ENCODE measurements at places on chromosomes 3 and 15.

DNA sequence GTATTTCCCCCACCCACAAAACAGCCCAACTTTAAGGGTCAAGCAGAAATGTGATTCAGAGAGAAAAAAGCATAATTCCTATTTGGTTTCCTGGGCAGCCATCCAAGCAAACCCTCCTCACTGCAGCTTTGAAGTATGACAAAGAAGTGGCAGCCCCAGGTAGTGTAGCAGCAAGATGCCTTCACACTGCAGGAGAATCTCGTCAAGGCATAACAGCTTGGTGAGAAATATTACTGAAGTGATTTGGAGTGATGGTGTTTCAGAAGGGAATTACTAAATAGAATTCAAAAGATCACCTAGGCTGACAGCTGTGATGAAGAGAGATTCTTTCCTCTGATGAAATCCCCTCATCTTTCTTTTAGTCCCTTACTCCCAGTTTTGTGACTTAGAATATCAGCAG, 173.9 kb downstream of the PYDC2 start:
- DNase-seq = no peak

- DNase-seq = no peak
Measured at GRCh38 chr15:74833376-74834107, 7.1 kb downstream of the CPLX3 start.

- no peak for DNase-seq
Measured at GRCh38 chr3:25386686-25387255, 41.3 kb upstream of the RARB start.

- no peak for DNase-seq
Measured at GRCh38 chr15:72139667-72140066, 21.5 kb downstream of the SENP8 start.

DNA sequence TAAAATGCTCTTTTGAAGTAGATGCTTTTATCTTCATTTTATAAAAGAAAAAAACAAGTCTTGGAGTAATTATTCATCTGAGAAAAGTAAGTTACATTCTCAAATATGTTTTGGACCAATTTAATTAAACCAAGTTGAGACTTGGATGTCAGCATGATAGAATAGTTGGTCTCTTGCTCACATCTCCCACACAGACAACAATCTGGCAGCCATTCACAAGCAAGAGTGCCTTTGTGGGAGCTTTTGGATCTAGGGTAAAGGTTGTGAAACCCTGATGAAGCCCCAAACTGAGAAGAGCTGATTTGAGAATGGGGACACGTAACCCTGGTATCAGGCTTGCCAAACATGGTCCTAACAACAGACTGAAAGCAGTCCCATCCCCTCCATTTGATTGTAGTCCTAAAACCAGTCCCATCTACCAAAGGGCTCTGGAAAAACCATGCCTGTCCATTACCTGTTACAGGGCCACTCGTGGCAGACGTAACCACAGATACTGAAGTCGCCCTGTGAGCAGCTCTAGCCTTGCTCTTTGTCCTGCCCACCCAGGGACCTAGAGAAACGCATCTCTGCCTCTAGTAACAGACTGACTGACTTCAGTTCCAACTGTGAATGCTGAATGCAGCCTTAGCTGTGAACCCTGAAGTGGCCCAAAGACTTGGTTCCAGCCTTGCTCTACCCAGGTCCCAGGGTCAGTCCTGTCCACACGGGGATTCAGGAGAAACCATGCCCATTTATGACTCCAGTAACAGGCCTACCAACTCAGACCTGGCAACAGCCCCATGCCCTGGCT, 145.5 kb upstream of the SYNPR start:
- DNase-seq = no peak

DNA sequence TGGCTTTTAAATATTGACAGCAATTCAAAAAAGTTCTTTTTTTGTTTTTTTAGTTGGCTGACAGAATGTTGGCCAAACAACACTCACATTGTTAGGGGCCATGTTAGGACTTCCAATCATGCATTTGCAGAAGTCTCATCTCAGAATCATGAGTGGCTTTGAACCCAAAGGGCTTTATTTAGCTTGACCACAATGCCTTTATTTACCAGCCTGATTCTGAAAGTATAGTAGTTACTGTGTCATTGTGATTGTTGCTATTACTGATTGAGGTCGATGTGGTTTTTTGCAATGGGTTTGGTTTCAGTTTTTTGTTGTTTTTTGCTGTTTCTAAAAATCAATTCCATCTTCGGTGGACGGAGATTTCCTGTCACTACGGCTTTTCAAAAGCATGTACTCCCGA, 7.2 kb downstream of the GLDN start:
- no peak for DNase-seq

DNA sequence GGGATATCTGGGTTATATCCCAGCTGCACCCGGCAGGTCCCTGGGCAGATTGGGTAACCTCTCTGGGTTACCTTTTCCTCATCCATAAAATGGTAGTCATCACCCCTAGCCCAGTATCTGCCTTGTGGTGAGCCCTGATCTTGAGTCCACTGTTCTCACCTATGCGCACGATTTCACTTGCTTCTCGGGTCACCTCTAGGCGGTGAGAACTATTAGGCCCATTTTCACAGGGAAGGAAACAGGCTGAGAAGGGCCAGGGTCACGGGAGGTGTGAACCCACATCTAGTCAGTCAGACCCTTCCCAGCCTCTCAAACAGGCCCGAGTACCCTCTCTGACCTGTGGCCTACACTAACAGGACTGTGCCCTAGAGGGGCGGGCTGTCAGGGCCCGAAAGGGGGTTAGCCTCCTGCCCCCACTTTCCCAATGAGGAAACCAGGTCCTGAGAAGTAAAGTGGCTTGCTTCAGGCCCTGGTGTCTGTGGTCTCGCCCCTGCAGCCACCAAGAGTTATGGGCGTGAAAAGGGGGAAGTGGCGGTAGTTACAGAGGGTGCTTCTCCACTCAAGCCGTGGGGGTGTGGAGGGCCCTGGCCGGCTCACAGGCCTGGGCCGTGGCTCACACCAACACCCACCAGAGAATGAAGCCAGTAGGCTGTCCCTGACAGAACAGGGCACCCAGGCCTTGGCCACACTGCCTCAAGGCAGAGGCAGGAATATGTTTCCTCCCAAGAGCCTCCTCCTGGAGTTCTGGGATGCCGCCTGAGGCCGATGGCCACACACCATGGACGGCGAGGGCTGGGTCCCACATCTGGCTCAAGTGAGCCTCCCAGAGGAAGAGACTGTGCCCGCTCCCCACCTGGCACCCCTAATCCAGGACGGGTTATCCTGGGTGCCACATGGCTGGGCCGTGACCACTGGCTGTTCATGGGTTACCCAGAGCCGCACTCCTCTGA, 19.5 kb downstream of the PSTPIP1 start:
- DNase-seq = no peak

DNA sequence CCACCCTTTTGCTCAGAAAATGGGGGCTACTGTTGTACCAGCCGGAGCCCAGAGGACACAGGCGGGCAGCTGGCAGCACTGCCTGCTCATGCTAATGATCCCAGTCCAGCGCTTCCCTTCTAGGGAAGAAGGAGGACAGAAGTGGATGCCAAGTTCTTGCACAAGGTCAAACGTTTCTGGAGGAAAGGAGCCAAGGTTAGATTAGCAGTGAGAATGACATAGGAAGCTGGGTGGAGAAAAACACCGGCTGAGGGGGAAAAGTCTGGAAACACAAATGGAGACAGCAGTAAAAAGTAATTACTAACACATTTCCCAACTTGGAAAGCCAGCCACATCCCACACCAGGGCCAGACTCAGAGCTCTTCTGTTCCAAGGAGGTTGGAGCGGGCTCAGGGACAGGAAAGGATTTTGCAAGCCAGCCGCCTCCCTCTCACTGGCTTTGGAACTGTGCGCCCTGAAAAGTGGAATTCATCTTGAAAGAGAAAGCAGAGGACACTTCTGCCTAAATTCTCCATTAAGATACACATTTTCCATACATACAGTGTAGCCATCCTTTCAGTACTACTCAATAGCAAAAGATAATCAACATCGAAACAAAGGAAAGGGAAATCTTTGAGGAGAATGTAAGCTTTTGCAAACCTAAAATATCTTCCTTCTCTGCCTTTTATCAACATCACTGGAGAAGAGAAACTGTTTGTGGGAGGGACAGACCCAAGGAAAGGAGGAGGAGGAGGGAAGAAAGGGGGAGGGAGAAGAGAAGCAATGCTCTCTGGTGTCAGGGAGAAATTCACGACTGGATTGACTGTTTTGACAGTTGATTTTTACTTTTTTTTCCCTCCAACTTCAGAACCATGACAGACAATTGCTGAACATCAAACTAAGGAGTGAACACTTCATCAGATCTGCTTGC, 133.6 kb downstream of the CD47 start:
- no peak for DNase-seq

GRCh38 chr15:57079446-57079845, 161.0 kb downstream of the TCF12 start:
- no peak for DNase-seq

- no peak for DNase-seq
Measured at GRCh38 chr3:152113992-152114651, 154.6 kb upstream of the MBNL1 start.

- DNase-seq = no peak
Measured at GRCh38 chr3:129429080-129429451, 630 bp upstream of the EFCAB12 start.

- DNase-seq = no peak
Measured at GRCh38 chr3:70580021-70580420, 267.6 kb upstream of the MDFIC2 start.

GRCh38 chr15:65354835-65355172, 23.0 kb downstream of the IGDCC3 start:
- DNase-seq = no peak

- DNase-seq = no peak
Measured at GRCh38 chr3:178369006-178369405, 167.2 kb upstream of the KCNMB2 start.

- DNase-seq = no peak
Measured at GRCh38 chr15:89141885-89142284, 53.6 kb downstream of the ABHD2 start.

- no peak for DNase-seq
Measured at GRCh38 chr3:45554006-45554666, 40.4 kb upstream of the LIMD1 start.

DNA sequence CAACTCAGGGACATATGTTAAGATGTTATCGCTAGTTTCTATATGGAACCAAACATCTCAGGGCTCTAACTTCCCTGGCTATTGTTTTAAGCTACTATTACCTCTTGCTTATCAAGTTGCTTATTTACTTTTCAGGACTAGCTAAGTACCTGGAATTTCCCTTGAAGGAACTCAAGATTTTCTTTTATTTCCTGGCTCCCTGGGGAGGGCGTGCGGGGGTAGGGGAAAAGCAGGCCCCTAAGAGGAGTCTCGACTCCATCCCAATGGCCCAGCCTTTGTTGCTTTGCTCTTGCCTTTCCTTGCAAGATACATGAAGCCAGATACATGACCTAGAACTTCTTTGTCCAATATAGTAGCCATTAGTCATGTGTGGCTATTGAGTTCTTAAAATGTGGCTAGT, 76.9 kb upstream of the STXBP5L start:
- DNase-seq = no peak

- DNase-seq = no peak
Measured at GRCh38 chr3:190443257-190443656, 6.4 kb downstream of the TMEM207 start.

GRCh38 chr3:60045686-60046085, 995.9 kb upstream of the CFAP20DC start:
- DNase-seq = no peak

DNA sequence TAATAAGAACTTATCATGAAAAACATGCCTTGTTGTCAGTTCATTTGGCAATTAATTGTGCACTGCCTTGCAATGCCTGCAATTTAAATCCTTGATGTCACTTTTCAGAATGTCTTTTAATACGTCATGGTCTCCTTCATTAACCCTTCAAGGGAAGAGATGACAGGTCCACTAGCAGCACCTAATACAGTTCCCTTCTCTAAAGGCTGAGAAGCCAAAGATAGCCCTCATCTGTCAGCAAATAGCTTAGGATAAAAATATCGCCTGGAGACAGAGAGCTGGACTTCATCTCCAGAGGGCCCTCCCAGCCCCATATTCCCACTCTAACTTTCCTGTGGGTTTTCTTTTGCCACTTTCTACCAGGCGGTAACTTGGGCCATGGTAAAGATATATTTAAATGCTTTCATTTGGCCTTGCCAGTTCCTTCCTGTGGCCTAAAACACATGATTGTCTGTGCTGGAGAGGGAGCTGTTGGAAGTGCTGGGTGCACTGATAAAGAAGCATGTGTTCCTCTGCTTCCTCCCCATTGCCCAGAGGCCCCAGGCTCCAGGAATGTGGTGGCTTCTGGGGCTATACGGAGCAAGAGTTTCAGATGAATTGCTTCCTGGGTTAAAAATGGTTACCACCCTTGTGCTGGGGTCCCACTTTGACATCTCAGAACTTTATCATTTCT, 76.3 kb upstream of the UMPS start:
- no peak for DNase-seq

DNA sequence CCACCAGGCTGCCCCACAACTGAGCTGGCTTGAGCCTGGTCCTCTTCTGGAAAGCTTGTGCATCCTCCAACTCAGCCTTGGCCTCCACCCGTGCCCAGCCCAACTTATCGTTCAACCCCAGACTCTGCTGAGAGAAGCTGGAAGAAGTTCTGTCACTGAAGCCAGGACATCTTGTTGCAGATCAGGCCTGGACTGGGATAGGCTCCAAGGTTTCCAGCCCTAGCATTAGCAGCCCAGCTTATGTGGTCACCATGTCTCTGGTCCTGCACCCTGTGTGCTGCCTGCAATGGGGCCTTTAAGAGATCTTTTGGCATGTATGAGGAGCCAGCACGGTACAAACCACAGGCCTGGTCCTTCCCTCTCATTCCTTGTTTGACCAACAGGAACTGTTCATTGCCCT, 15.2 kb upstream of the CAMP start:
- no peak for DNase-seq

DNA sequence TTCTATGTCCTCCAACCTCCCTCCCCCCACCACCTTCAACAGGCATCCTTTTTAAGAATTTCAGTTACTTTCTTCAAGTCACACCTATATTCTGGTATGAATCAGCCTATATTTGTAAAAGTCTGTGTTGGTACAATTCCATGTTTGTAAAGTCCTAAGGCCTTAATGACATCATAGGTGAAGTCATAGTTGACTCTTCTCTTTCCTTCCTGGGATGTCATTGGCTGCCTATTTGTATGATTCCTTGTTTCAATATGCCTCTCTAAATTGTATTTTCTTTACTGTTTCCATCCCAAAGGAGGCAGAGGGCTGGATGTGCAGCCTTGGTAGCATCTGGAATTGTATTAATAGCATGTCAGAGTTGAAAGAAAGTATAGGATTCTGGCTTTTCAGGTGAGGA, 56.5 kb downstream of the ADAMTSL3 start:
- no peak for DNase-seq

GRCh38 chr3:134320749-134321148, 53.5 kb downstream of the AMOTL2 start:
- peak; percentile 34 for DNase-seq

Measured in ecto neural progenitor cell (in vitro differentiated cells).